ENCODE measurements at places on chromosomes 2 and 18.

GRCh38 chr2:70724366-70724765 lies 43.6 kb downstream of the ADD2 start:
- DNase-seq = no peak

- DNase-seq = no peak
These were observed 80.5 kb downstream of the NRXN1 start for GRCh38 chr2:50951437-50951836.

DNA sequence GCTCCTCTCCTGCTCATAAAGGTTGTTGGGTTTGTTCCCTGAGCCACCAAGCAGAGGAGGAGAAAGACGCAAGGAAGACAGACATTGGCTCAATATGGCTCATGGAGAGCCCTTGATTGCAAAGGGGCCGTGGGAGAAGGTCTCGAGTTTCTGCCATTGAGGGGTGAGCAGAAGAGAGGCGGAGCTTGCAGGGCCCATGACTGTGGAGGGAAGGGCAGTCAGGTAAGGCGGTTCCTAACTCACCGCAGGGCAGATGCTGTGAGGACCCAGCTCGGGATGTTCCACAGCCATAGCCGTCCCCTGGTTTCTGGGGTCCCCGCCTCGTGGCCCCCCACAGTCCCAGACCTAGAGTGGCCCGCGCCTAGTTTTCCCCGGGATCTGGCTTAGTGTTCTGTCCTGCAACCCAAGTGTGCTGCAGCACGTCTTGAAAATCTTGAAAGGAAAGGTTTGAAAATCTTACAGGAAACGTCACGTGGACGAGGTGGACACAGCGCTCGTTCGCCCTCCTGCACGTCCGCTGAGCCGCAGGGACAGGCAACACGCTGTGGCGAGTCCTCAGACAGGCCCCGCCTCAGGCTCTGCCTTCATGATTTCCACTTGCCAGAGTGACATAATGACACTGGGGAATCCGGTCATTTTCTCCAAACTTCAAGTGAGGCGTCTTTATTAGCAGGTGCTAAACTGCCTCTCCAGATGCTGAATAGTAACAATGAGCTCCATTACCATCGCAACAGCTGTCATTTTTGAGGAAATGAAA lies 105.5 kb upstream of the HDAC4 start:
- DNase-seq = no peak

GRCh38 chr2:176427549-176427948 lies 158.3 kb downstream of the MTX2 start:
- DNase-seq = no peak

DNA sequence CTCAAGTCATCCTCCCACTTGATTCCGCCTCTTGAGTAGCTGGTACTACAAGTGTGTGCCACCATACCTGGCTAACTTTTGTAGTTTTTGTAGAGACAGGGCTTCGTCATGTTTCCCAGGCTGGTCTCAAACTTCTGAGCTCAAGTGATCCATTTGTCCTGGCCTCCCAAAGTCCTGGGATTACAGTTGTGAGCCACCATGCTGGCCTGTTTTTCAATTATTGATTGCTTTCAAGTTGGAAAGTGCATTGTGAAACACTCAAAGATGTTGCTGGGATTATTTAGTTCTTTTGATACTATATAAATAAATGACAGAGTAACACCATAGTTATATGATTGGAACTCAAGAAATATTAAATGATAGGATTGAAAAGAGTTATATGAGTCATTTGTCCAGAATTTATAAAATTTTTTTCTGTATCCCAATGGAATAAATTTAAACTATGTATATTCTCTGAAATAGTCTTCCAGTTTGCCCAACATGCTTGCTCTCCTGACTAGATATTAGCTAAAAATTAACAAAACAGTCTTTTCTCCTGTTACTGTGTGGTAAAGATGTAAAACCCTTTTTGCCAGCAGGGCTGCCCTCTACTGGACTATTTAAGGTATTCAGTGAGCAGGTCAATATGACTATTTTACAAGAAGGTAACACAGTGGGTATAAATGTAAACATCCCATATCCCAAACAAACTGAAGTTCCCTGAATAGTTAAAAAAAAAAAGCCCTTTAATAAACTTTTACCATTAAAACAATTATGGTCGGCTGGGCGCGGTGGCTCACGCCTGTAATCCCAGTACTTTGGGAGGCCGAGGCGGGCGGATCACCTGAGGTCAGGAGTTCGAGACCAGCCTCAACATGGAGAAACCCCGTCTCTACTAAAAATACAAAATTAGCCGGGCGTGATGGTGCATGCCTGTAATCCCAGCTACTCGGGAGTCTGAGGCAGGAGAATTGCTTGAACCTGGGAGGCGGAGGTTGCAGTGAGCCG lies 42.7 kb downstream of the ACSL3 start:
- DNase-seq = peak; percentile 38

GRCh38 chr2:17610521-17610920 lies 70.0 kb downstream of the VSNL1 start:
- no peak for DNase-seq

DNA sequence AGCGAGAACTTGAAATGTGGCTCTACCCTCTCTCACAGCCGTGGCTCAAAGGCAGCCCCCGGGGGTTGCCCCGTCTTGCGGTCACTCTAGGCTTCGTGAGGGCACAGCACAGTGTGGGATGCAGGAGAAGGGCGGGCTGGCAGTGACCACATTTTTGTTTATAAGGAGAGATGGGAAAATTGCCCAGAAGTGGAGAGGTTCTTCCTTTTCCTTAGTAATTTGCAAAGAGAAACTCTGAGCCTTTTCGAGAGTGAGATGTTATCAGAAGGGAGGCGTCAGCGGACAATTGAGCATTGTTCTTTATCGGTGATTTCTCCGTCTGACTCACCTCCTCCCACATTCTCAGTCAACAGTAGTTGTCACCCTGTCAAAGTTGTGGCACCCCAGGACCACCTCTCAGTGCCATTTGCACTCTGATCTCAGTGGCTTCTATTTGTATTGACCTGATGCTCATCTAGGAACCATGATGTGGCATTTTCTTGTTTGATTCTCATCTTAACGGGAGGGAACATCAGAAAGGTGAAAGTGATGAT lies 89.6 kb downstream of the ACAA2 start:
- DNase-seq = no peak

GRCh38 chr18:10402871-10403559 lies 51.4 kb upstream of the APCDD1 start:
- DNase-seq = no peak

DNA sequence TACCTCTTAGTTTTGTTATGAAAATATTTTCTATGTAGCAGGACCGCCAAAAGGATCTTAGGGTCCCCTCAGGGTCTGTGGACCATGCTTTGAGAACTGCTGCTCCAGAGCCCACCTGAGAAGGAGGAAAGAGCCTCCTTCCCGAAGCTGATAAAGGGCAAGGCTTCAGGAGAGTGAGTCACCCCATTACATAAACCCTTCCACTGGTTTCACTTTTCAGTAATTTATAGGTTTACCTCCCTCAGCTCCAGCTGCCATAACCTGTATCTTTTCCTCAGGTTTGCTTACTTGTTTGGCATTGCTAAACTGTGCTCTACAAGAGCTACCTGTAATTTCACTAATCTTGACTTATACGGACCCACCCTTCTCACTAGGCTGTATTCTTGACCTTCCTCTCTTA lies 6.6 kb downstream of the TTLL4 start:
- DNase-seq = no peak

- DNase-seq = no peak
These were observed 101.3 kb downstream of the LRP2 start for GRCh38 chr2:169260846-169261642.

- DNase-seq = no peak
These were observed 3.4 kb downstream of the CASP8 start for GRCh38 chr2:201263779-201264178.

DNA sequence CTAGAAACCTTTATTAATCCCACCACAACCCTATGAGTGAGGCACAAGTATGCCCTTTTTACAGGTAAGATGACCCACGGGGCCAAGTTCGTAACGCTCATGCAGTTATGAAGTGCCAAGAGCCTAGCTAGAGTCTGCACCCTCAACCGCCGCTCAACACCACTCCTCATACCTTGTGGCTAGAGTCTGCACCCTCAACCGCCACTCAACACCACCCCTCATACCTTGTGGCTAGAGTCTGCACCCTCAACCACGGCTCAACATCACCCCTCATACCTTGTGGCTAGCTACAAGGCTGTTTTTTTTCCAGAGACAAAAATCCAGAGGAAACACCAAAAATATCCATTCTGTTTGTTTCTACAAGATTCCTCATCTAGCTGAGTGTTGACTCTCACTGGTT lies 4.6 kb downstream of the TXNL4A start:
- DNase-seq = no peak

GRCh38 chr2:149389506-149390167 lies 59.2 kb downstream of the LYPD6 start:
- DNase-seq = no peak

- DNase-seq = no peak
These were observed 129.8 kb downstream of the AFF3 start for GRCh38 chr2:100012561-100012960.

GRCh38 chr2:424306-425171 lies 136.6 kb upstream of the ALKAL2 start:
- DNase-seq = no peak

- DNase-seq = no peak
These were observed 14.2 kb upstream of the SKA1 start for GRCh38 chr18:50360611-50361010.

- no peak for DNase-seq
These were observed 8.6 kb upstream of the CNDP1 start for GRCh38 chr18:74525741-74526140.

GRCh38 chr2:12251749-12252148 lies 465.0 kb upstream of the TRIB2 start:
- DNase-seq = no peak

DNA sequence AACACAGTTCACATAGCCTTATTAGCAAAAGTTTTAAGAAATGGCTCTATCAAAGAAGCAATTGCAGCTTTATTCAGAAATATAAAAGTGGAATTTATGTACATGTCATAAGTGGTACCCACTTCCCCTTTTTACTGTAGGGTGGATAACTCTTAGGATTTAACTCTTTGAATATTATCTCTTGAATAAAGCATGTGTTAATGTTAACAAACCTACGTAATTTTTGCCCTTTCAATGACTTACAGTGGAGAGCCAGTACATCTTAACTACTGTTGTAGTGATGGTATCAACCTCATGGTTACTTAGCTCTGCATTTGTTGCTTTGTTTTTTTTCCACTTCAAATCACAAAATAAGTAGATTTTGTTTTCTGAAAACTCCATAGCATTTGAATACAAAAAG lies 8.8 kb downstream of the NABP1 start:
- no peak for DNase-seq

- no peak for DNase-seq
These were observed 7.4 kb downstream of the WDR43 start for GRCh38 chr2:28901841-28902240.

DNA sequence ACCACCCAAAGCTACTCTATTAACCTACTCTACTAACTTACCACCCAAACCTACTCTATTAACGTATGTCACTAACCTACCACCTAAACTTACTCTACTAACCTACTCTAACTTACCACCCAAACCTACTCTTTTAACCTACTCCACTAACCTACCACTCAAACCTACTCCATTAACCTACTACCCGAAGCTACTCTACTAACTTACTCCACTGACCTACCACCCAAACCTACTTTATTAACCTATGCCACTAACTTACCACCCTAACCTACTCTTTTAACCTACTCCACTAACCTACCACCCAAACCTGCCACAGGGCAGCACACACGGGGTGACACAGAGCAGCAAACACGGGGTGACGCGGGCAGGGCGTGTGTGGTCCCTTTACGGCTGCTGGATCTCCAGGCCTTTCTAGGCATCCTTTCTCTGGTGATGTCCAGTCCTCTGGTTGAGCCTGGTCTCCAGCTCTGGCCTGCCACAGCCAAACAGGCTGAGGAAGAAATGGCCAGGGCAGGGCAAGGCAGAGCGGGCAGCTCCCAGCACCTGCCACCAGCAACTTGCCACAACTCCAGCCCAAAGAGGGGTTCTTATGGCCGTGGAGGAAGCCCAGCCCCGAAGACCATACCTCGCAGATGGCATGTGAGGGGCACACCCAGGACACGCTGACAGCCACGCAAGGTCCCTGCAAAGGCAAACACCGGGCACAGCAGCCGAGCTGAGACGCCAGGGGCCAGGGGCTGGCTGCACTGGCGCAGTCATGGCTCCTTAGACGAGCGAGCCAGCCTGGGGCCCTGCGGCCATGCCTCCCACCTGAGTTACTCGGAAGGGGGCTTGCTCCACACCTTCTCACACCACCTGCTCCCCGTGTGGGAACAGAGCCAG lies 25.7 kb downstream of the PXDN start:
- DNase-seq = no peak

DNA sequence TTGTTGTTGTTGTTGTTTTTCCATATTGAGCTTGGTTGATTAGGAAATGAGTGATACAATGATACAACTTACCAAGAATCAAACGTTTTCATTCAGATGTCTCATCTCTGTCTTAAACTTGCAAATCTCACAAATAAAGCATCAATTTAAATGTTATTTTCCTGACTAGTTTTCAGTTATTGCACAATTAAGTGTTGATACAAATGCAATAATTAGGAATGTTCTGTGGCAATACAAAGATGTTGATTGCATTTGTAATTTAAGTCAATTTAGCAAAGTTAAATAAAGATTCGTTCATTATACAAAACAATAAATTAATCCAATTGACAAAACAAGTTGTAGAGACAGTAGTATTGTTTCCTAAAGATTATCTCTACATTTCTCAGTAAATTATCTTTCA lies 392.3 kb upstream of the ZNF804A start:
- no peak for DNase-seq

GRCh38 chr2:124913868-124914267 lies 888.8 kb downstream of the CNTNAP5 start:
- no peak for DNase-seq

GRCh38 chr2:120421126-120421829 lies 75.3 kb downstream of the INHBB start:
- no peak for DNase-seq

DNA sequence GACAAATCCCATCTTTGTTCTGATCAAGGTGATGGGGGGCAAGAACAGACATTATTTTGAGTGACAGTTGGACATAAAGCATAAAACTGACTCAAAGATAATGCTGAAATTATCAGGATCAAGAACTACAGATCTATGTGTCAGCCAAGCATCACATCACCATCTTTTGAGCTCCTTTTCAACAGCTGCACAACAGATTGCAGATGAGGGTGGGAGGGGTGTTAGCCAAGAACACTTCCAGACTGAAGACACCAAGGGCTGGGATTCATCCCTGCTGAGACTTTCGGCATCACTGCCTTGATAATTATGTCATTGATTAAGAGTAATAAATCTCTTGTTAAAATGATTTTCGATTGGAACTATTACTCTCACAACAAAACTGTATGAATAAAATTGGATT lies 191.5 kb upstream of the NETO1 start:
- no peak for DNase-seq

GRCh38 chr2:197045115-197045514 lies 118.6 kb upstream of the PGAP1 start:
- no peak for DNase-seq

- DNase-seq = no peak
These were observed 136.6 kb downstream of the AGPS start for GRCh38 chr2:177529166-177529565.

- no peak for DNase-seq
These were observed 1139.6 kb upstream of the FAM98A start for GRCh38 chr2:34738691-34739090.

Measured in DND-41 (cell line).